Astrocyte of the spinal cord (primary cell): ENCODE measurements at places on chromosomes 11 and 22.

GRCh38 chr11:16217631-16218030, 138.7 kb downstream of the SOX6 start:
- peak; percentile 10 for DNase-seq

DNA sequence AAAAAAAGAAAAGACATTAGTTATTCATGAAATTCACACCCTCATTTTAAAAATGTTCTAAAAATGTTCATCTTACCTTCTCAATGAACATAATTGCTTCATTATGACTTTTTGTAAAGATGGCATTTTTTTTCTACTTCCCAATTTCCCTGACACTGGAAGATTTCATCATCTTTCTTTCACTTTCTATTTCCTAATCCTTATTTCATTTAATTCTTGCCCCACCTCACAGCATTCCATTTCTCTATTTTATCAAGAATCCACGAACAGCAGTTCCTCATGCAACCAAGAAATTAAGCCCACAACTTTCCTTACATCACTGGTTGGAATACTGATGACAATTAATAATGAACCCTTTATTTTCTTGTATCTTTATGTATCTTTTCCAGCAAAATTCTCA, 1.9 kb downstream of the PATL1 start:
- peak; percentile 4 for DNase-seq

DNA sequence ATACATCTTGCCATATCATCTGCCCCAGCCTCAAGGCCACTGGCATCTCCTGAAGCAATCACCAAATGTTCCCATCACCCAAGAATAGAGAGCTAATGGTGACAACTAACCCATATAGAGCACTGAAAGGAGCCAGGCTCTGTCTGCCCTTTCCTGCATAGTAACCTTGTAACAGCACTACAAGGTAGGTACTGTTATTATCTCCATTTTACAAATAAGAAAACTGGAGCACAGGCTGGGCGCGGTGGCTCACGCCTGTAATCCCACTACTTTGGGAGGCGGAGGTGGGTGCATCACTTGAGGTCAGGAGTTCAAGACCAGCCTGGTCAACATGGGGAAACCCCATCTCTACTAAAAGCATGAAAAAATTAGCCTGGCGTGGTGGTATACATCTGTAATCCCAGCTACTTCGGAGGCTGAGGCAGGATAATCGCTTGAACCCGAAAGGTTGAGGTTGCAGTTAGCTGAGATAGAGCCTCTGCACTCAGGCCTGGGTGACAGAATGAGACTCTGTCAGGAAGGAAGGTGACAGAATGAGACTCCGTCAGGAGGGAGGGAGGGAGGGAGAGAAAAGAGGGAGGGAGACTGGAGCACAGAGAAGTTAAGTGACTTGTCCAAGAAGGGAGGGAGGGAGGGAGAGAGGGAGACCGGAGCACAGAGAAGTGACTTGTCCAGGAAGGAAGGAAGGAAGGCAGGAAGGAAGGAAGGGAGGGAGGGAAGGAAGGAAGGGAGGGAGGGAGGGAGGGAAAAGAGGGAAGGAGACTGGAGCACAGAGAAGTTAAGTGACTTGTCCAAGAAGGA, 2.2 kb downstream of the SLC35F2 start:
- no peak for DNase-seq

DNA sequence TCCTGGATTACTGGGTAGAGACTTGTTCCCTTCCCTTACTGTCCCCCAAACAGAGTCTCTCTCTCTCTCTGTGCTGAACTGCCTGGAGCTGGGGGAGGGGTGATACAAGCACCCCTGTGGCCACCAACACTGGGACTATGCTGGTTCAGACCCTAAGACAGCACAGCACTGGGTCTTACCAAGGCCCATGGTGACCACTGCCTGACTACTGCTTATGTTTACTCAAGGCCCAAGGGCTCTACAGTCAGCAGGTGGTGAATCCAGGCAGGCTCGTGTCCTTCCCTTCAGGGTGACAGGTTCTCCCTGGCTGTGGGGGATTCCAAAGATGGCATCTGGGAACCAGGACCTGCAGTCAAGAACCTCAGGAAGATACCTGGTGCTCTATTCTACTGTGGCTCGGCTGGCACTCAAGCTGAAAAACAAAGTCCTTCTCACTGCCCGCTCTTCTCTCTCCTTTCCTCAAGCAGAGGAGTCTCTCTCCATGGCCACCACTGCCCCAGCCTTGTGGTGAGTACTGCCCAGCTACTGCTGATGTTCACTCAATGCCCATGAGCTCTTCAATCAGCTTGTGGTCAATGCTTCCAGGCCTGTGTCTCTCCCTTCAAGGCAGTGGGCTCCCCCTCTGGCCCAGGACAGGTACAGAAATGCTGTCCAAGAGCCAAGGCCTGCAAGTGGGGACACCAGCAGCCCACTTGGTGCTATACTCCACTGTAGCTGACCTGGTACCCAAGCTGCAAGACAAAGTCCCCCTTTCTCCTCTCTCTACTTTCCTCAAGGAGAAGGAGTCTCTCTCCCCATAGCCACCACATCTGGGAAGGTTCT, 41.8 kb upstream of the SHANK2 start:
- DNase-seq: no peak

- DNase-seq: peak; percentile 70
These were observed 17.3 kb upstream of the SLC29A2 start for GRCh38 chr11:66388780-66389386.

DNA sequence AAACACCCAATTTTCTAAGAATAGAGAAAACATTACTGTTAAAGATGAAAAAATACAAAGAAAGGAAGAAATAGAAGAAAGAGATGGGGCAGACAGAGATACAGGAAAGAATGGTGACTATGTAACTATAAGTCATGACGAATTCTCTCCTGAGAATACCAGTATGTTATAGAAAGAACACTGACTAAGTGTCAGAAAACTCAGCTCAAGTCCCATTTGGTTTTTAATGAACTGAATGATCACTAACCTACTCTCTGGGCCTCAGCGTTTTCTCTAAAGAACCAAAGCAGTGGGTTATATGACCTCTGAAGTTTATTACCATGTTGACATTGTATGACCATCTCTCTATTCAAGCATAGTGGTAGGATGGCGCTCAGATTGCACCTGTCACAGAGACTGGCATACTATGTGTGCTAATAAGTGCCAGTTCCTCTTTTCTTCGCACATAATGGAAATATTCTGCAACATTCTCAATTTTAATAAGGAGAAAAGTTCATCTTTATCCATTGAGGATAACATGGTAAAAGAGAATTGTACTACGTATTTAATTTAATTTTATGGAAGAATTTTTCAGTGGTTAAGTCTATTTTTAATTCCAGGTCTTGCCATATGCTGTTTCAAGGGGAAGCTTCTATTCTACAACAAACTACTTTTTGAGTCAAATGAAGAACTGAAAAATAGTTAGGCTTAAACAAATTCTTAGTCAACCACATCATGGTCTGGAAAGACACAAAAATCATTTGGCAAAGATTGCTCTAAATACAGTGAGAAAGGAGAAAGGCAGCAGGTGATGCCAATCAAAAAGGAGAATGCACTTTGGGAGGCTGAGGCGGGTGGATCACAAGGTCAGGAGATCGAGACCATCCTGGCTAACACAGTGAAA, 25.0 kb upstream of the EED start:
- no peak for DNase-seq

DNA sequence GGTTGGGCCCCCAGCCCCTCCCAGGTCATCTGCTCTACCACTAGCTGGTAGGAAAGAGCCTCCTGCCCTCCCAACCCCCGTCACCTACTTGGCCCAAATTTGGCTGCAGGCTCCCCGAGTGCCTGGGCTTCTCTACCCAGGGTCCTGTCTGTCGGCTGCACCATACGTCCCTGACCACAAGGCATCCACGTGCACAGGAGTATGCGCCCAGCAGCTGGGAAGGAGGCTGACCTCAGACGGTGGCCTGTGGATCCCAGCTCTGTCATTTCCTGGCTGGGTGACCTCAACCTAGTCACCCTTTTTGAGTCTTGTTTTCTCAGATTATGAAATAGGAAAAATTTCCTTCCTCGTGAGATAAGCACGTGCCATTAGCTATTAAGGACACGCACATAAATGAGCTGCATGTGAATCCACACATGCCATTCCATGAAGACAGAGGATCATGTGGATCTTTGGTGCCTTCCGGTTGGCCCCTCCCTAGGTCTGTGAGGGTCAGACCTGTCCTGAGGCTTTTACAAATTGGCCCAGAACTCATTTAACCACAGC, 13.7 kb downstream of the CYB561A3 start:
- DNase-seq: peak; percentile 23

DNA sequence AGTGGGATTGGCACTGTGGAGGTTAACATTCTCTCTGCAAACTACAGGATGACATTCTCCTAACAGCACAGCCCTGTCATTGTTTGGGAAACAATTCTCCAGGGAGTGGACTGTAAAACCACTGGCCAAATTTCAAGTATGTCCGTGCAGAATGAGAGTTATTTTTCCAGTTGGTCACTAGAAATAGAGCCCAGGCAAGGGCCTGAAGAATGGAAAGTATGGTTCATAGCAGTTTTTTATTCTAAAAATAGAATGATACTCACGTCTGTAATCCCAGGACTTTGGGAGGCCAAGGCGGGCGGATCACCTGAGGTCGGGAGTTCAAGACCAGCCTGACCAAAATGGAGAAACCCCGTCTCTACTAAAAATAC, 39.0 kb upstream of the CD44 start:
- peak; percentile 88 for DNase-seq

GRCh38 chr11:128095466-128095981, 491.8 kb downstream of the ETS1 start:
- peak; percentile 88 for DNase-seq

DNA sequence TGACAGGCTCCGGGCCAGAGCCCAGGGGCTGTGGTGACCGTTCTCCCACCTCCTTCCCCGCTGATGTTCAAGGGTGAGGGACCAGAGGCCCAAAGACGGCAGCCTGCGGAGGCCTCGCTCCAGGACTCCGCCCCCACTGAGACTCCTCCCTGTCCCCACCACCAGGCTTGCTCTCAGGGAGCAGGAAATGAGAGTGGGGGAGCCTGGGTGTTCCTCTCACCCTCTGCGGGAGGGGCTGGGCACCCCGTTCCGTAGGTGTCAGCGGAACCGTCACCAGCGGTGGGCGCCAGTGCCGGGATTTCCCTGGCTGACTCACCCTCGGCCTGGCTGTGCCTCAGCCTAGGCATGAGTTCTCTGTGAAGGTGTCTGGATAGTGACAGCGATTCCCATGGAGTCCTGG, 15.7 kb downstream of the DAGLA start:
- peak; percentile 55 for DNase-seq

GRCh38 chr22:50148991-50149721, 21.4 kb upstream of the PANX2 start:
- DNase-seq: peak; percentile 53

DNA sequence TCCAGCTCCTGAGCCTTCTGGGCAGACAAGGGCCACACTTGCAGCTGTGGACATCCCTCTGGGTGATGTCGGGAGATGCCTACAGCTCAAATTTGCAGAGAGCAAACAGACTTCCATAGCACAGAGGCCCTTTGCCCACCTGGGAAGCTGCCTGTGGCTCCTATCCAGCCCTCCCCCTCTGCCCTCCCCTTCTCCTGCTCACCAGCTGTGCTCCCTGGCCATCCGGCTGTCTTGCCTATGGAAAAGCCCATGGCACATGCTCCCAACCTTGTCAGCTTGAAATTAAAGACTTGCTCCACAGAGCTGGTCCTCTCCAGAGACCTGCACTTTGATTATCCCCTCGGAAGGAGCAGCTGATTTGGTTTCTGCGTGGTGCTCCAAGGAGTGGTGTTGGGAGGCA, 118.9 kb upstream of the NECTIN1 start:
- DNase-seq: no peak
